ENCODE measurements at places on chromosomes 2 and 18. TPM values are rescaled to one million over a fixed set of nuclear protein-coding genes. Genes with fewer than 3 reads are reported as not detected.
A peak's percentile ranks its signal among the peaks of the same experiment; 100 is the strongest.

DNA sequence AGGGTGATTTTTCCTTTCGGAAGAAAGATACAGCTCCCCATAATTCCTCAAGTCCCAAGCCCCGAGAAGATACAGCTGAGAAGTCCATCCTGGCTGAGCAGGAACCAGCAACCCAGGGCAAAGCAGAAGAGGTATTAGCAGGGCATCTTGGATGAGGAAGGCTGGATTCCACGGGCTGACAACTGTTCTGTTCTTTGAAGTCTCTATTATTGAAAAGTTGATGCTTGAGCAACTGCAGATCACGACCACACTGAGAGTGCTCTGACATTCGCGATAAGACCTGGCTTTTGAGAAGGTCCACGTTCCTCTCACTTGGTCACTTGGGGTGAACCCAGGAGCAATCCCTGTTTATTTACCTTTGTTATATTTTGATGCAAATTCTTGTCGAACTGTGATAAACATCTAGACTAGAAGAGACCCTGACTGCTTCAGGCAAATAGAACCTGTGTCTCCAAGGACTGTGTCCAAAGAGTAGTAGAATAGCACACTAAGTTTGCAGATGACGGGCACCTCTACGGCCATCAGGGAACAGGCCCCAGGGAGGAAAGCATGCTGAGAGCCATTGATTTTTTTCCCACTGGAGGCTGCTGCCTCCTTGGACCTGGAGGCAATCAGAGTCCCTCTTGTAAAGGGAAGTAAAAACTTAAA lies 133.1 kb downstream of the ARL4C start:
- DNase-seq: no peak

- no peak for DNase-seq
Measured at GRCh38 chr2:71472019-71472418, 18.7 kb downstream of the DYSF start.

DNA sequence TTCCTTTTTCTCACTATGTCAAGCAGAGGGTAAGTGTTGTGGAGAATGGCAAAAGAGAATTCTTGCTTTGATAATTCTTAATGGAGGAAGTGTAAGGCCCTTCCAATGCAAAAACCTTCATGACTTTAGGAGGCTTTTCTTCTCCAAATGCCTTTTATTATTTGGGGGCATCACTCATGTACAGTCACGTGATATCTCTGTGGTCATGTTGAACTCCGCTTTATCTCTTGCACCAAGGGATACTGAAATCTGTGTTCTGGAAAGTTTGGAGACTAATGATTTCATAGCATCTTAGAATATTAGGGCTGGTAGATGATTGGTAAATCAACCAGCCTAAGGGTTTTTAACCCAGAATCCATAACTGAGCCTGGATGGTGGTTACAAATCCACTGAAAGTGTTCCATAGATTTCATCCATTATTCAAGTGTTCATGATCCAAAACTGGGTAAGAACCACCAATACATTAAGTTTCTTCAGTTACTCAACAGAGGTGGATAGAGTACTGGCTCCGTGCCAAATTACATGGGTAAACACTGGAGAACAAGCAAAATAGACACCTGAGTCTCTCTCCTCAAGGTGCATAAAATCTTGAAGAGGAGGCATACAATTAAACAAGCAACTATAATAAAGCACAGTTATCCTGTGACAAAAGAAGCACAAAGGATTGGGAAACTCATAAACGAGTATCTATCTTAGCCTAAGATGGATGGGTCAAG lies 169.6 kb upstream of the EPHA4 start:
- no peak for DNase-seq

DNA sequence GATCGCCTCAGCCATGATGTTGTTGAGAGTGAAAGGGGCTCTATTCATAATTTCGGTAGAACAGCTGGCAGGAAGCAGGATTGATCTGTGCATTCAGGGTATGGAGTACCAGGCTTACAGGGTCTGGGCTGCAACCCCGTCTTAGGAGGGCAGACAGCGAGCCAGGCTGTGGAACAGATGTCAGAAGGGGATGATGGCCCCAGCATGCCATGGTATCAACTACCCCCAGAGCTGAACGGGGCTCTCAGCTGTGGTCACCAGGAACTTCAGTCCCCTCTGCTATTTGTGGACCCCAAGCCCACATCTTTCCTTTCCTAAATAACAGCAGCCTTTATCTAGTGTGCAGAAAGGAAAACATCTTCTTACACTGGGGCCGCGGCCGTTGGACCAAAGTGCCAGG lies 422.2 kb upstream of the SALL3 start:
- no peak for DNase-seq

GRCh38 chr2:225282858-225283710 lies 116.4 kb upstream of the NYAP2 start:
- no peak for DNase-seq

DNA sequence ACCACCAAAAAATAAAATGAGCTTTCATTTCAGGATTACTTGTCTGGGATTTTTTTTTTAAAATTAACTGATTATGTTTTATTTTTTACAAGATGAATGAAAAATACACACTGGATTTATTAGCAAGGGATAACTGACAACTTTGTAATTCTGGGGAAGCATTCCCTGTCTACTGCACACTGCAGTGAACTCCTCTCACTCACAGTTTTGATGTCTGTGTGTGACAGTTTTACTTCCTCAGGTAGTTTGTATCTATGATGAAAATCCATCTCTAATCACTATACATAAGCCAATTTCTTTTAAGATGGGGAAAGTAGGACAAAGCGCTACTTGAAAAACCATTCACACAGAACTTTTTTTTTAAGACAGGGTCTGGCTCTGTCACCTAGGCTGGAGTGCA lies 94.5 kb downstream of the COBLL1 start:
- no peak for DNase-seq

- DNase-seq: no peak
Measured at GRCh38 chr18:31413137-31413536, 34.4 kb upstream of the DSG3 start.

DNA sequence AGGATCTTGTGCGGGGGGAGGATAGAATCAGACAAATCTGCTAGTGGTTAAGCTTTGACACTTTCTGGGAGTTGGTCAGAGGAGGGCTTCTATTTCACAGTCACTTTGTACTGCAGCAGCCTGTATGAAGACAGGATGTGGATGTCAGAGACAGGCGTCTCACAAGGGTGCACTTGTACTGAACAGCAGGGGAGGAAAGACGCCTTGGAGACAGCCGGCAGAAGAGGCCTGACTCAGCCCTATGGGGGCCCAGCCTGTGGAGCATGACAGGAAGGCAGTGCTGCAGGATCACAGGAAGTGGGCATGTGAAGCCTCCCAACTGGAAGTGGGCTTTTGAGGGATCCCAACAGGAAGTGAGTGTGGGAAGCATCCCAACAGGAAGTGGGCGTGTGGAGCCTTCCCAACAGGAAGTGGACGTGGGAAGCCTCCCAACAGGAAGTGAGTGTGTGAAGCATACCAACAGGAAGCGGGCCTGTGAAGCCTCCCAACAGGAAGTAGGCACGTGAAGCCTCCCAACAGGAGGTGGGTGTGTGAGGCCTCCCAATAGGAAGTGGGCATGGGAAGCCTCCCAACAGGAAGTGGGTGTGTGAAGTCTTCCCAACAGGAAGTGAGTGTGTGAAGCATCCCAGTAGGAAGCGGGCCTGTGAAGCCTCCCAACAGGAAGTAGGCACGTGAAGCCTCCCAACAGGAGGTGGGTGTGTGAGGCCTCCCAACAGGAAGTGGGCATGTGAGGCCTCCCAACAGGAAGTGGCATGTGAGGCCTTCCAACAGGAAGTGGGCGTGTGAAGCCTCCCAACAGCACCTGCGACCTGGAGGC lies 212.3 kb downstream of the SNTG2 start:
- no peak for DNase-seq

DNA sequence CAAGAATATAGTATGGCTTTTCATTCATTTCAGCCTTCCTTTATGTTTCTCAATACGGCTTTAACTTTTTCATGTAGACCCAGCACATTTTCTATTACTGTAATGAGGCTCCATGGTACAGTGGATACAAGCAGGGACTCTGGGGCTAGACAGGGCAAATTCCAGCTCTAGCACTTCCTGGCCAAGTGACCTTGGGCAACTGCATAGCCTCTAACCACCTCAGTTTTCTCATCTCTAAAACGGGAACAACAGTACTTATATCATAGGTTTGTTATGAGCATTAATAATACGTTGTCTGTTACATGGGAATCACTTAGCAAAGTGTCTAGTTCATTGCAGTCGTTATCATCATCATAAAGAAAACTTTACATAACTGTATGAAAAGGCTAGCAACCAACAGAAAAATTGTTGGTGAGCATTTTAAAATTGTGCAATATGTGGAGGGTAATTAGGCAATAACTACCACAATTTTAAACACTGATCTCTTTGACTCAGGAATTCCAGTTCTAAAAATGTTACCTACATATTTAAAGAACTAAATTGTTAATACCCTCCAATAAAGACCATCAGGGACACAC lies 13.7 kb upstream of the RMDN2 start:
- no peak for DNase-seq

- DNase-seq: peak; percentile 60
Measured at GRCh38 chr18:26307161-26307773, 81.0 kb downstream of the TAF4B start.

- DNase-seq: peak; percentile 85
Measured at GRCh38 chr2:55120634-55121359, 70.5 kb upstream of the RTN4 start.

DNA sequence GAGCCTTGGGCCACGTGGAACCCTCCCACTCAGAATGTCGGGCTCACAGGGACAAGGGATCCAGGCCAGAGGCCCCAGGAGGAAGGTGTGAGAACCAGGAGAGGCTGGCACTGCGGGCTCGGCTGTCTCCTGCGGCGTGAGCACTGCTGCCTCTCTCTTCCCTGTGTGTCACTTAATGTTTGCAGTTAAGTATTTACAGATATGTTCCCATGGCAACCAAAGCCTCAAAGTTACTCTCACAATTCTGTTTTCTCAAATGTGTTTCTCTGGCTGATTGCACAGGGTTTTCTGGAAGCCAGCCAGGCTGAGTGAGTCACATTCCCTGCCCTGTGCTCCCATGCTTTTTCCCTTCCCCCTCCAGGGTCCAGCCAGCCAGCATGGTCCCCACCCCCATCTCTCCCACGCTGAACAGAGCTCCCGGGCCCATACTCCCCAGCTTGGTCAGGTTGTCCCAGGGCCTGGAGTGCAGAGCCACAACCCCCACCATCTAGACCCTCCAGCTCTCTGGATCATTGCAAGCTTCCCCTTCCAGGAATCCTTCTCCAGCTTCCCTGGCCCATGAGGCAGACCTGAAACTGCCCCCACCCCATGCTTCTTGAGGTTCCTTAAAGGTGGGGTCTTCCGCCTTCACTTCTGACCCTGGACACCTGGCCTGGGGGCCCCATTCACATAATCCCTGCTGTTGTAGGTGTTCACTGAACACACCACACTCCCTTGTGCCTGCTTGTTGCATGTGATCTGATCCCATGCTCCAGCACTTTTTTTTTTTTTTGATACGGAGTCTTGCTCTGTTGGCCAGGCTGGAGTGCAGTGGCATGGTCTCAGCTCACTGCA lies 265.9 kb downstream of the CELF4 start:
- peak; percentile 97 for DNase-seq

GRCh38 chr2:157182834-157183396 lies 74.6 kb upstream of the GALNT5 start:
- DNase-seq: no peak

GRCh38 chr2:173048897-173049661 lies 26.6 kb upstream of the MAP3K20 start:
- DNase-seq: peak; percentile 93

Gene RELCH
- total RNA-seq: 39.7 TPM

Gene BOLL
- 0.10 TPM for total RNA-seq

Gene TSHZ1
- total RNA-seq: 8.7 TPM

Gene FAP
- 64.6 TPM for total RNA-seq

Gene GAREM1
- total RNA-seq: 11.6 TPM

Gene STPG4
- total RNA-seq: not detected

All from skin of body (tissue), 3 donors.